COR-L47 (cell line): ENCODE measurements at places on chromosomes 7 and 10.

DNA sequence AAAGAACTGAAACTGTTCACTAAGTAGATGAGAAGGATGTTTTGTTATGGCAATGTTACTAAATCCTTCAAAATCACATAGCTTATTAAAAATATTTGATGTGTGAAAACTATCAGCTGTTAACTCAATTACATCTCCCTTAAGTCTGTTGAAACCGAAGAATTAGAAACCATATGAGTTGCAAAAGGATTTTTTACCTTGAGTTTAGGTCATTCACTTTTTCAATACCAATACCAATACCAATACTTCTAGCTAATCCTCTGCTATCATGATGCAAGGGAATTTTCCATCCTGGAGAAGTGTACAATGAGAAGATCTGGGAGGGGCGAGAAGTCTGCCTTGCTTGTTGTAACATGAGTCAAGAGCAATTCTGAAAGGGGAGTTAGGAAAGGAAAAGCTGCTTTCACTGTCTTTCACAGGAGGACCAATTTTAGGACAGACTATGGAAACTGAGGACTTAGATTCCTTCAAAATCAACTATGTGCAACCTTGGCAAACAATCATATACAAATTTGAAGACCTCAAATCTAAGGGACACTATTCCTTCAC is 199.7 kb downstream of the IMMP2L start:
- DNase-seq = no peak

DNA sequence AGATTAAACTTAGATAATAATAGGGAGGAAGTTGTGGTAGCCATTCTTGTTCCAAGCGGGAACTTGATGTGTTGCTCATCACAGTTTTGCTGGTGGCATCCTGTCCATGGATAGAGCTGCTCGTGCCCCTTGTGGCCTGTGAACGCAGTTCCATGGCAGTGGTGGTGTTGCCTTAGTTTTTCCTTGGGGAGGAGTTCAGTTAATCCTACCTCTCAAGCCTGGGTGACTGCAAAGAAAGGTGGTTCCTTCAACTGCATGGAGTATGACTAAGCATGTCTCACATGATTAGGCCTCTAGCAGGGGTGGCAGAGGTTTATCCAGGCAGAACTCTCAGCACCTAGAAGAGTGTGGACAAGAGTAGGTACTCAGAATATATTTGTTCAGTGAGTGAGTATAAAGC is 99.7 kb downstream of the MAPK8 start:
- no peak for DNase-seq

- no peak for DNase-seq
Measured at GRCh38 chr7:24797270-24797669, 40.0 kb upstream of the GSDME start.

DNA sequence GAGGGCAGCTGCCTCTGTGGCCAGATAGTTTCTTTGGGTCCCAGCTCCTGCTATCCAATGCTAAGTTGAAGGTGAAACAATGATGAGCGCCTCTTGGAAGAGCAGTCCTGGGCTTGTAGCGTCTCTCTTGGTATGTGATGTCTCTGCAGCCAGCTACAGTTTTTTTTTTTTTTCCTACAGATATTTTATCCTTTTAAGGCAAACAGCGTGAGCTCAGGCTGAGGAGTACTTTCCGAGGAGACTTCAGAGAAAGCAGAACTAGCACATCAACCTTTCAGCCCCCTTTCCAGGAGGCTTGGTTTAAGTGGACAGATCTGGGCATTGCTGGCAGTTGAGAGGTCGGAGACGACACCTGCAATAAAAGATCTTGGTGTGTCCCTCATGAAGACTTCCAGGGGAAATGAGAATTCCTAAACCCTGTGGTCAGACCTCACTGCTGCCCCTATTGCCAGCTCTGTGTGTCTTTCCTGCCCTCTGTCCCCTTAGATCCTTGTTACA is 9.1 kb downstream of the PRKG1 start:
- DNase-seq = no peak

DNA sequence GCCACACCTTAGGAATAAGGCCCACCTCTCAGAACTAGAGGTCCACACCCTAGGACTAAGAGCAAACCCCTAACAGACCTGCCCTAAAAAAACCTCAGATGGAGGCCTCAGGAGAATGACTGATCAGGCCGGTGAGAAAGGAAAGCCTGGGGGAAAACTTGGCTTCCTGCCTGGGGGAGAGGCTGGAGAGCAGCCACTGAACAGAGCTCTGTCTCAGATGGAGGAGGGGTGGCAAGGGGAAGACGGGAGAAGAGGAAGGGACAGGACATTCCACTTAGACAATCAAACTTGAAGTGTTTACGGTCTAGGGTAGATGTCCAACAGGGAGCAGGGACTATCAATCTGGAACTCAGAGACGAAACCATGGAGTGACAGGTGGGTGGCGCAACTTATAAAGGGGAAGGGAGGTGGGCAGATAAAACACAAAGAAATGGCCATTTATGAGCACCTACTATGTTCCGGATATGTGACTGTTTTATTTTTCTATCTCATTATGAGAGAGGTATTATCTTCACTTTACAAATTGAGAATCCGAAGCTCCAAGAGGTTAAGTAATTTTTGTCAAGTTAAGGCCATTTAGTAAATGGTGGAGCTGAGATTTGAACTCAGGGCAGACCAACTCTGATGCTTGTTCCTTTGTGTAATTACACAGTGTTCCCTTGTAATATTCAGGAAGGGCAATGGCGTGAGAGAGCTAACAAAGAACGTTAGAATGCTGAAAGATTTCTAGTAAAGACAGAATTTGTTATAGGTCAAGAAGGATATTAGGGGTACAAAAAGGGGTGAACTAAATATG is 82.6 kb downstream of the DNMBP start:
- no peak for DNase-seq

GRCh38 chr10:35043796-35044344 is 46.3 kb downstream of the CUL2 start:
- DNase-seq = no peak

- no peak for DNase-seq
Measured at GRCh38 chr7:18534481-18534880, 38.9 kb downstream of the HDAC9 start.

DNA sequence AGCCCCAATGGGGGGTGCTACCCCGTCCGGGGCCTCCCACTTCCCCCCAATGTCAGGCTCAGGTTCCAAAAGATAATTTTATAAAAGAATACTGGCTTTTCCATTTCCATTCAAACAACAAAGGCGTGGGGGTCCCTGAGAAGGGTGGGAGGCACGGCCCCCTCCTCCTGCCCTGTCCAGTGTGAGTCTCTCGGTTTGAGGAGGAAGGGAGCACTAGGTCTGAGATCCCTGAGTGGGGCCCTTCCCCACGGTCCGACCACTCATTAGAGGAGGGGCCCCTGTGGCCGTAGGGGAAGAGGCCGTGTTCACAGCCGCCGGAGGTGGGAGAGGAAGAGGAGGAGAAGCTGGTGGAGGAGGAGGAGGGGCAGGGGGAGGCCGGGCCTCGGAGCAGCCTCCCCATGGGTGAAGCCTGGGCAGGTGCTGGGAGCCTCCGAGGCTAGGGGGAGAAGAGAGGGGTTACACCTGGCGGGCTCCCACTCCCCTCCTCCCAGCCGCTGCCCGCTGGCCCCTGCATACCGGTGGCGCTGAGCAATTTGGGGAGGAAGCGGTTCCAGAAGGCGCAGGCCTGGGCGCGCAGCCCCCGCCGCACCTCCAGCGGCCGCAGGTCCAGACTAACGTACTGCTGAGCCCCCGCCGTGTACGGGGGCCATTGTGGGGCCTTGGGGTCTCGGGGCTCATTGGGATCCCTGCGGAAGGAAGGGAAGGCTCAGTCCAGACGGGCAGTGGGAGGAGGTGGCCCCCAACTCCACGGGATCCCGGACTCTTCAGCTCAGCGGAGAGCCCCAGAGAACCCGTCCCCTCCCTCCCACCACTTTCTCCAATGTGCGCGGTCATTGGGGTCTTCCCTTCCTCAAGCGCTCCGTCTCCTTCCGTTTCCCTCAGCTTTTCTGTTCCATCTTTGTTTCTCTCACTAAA is 1.4 kb upstream of the UFSP1 start:
- no peak for DNase-seq

DNA sequence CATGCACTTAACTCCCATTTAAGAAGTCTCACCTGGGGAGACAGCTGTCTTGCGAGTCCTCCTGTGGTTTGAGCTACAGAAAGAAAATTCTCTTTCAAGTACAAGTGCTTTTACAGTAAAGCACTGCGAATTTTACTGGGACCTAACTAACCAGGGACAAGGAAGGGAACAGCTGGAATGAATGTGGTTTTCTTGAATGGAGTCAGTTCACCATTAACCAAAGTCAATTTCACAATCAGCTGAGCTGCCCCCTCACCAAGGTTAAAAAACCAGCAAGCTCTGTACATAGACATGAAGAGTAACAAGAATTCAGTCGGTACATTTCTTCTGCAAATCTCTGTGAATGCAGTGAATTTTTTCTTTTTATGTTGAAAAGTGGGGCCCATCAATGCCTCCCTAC is 56.3 kb downstream of the GFRA1 start:
- DNase-seq = no peak

DNA sequence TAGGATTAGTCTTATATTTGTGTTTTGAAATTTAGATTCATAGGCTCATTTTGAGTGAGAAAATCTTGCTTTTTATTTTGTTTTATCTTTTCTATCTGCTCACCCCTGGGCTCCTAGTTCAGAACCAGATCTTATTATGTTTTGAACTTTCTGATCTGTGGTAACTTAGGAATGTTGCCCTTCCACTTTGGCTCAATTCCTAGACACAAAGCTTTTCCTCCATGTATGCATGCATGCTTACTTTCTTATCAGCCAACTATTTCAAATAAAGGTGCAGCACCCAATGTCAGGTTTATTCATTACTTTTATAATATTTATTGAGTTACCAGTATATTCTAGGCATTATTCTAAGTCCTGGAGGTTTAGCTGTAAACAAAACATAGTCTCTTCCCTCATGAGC is 374.8 kb upstream of the KIAA1217 start:
- DNase-seq = no peak

DNA sequence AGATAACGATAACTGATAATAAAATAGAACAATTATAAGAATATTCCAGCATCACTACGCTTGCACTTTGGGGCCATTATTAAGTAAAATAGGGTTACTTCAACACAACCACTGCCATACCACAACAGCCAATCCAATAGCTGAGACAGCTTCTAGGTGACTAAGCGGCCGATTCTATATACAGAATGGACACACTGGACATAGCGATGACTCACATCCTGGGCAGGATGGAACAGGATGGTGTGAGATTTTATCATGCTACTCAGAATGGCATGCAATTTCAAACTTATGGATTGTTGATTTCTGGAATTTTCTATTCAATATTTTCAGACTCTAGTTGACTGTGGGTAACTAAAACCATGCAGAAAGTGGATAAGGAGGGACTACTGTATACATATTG is 920.9 kb downstream of the LRMDA start:
- DNase-seq = no peak

GRCh38 chr7:139735912-139736595 is 41.7 kb downstream of the HIPK2 start:
- no peak for DNase-seq

- DNase-seq = no peak
Measured at GRCh38 chr7:964401-965231, 10.1 kb upstream of the ADAP1 start.

GRCh38 chr10:8026349-8027259 is 27.9 kb upstream of the GATA3 start:
- no peak for DNase-seq

- DNase-seq = no peak
Measured at GRCh38 chr10:17085011-17085725, 44.4 kb downstream of the CUBN start.

GRCh38 chr7:16579216-16579615 is 52.6 kb downstream of the LRRC72 start:
- no peak for DNase-seq

DNA sequence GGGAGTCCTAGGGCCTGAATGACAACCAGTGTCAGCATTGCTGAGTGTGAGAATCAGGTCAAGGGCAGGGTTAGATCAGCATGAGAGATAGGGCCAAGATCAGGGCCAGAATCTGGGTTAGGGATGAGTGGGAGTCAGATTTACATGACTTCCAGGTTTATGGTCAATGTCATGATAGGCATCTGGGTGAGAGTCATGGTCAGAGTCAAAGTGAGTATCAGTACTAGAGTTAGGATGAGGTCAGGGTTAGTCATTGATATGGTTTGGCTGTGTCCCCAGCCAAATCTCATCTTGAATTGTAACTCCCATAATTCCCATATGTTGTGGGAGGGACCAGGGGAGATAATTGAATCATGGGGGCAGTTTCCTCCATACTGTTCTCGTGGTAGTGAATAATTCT is 12.3 kb downstream of the MRPS24 start:
- no peak for DNase-seq

DNA sequence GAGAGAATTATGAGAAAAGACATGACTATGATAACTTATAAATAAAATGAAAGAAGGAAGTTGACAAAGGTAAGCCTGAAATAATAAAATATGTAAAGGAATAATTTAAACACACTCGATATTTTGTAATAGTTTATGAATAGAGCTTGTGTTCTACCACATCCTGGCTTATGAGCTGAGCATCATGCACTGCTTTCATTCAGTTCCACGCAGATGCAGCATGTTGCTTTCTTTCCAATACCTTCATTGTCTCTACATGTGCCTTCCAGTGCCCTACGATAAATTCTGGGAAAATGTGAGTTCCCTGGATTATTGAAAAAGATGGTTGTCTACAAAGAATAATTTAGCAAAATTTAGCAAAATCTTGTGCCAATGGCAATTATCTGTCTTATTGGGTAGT is 398.9 kb upstream of the SEMA3C start:
- no peak for DNase-seq

DNA sequence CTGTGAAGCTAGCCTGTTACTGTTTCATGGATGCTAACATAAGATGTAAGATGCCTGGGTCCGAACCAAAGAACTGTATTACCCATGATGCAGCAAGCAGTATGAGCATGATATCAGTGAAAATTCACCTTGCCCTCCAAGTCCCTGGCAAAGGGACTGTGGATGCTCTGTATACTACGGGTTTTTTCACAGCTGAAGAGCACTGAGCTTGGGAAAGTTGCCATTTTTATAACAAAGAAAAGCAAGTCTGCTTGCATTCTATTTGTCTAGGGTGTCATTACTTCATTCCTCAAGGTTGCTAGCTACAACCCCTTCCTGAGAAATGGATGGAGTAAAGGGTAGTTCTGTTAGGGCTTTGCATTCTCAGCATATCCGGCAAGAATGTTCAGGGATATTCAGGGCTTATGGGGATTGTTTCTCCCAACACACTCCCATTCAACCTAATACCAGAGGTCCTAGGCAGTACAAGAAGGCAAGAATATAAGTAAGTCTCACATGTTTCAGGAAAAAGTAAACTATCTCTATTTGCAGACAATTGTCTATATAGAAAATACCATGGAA is 5.1 kb upstream of the GPR22 start:
- DNase-seq = no peak

GRCh38 chr10:110032801-110033700 is 25.3 kb downstream of the ADD3 start:
- DNase-seq = no peak

GRCh38 chr10:50605269-50605950 is 18.3 kb downstream of the SGMS1 start:
- DNase-seq = no peak

GRCh38 chr10:110460111-110460809 is 37.4 kb upstream of the DUSP5 start:
- no peak for DNase-seq

DNA sequence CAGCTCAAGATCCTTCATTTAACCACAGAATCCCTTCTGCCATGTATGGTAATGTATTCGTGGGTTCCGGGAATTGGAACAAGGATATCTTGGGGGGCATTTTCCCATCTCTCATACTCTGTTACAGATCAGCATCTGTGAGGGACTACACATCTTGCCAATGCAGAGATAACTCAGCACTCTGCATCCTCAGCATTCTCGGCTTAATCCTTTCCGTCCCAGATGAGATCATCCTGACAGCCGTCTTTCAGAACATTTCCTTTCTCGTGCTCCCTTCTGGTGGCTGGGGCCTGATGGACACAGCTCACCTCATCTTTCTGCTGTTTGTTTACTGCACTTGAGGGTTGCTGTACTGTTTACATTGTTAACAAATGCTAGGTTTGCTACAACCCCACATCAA is 25.3 kb downstream of the FKBP6 start:
- DNase-seq = no peak
